ENCODE measurements at places on chromosomes 2 and 18.

DNA sequence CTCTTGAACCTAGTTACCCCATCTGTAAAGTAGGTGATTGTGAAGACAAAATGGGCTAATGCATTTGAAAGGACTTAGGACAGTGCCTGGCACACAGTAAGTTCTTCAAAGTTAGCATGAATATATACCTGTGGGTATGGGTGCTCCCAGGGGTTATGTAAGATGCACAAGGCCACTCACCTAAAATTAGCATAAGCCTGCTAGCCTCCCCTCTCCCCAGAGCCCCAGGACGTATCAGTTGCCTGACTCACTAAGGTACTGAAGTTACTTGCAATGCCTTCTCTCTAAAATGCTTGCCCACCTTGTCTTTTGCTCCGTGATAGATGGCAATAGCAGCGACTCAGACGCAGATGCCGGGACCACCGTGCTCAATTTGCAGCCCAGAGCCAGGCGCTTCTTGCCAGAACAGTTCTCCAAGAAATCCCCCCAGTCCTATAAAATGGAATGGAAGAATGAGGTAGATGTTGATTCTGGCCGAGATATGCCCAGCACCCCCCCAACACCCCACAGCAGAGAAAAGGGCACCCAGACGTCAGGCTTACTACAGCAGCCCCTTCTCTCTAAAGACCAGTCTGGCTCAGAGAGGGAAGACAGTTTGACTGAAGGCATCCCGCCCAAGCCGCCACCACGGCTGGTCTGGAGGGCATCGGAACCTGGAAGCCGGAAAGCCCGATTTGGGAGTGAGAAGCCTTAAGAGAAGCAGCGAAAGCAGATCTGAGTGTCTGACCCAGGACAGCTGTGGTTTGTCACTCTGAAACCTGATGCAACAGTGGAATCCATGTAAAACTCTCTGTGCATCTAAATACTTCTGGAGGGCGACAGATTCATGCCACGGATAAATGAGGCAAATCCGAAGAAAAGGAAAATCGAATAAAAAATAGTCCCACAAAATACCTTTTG lies 53.8 kb upstream of the TMEM182 start:
- no peak for DNase-seq

- DNase-seq: no peak
These were observed 397.7 kb upstream of the HNRNPA3 start for GRCh38 chr2:176814740-176815367.

- no peak for DNase-seq
These were observed 65.0 kb downstream of the TCF4 start for GRCh38 chr18:55523001-55523400.

GRCh38 chr2:71277536-71278103 lies 50.7 kb upstream of the PAIP2B start:
- peak; percentile 58 for DNase-seq

- DNase-seq: peak; percentile 53
These were observed 812 bp downstream of the SOWAHC start for GRCh38 chr2:109614715-109615636.

DNA sequence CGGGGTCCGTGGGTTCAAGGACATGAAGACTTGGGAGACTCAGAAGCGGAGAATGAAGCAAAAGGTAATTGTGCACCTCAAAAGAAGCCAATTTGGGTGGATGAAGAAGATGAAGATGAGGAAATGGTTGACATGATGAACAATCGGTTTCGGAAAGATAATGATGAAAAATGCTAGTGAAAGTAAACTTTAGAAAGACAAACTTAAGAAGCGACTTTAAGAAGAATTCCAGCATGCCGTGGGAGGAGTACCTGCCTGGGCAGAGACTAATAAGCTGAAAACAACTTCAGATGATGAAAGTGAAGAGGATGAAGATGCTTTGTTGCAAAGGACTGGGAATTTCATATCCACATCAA lies 43.5 kb downstream of the PSTPIP2 start:
- DNase-seq: no peak
